ENCODE measurements at places on chromosomes 12 and 14. TPM values are rescaled to one million over a fixed set of nuclear protein-coding genes. Genes with fewer than 3 reads are reported as not detected.

DNA sequence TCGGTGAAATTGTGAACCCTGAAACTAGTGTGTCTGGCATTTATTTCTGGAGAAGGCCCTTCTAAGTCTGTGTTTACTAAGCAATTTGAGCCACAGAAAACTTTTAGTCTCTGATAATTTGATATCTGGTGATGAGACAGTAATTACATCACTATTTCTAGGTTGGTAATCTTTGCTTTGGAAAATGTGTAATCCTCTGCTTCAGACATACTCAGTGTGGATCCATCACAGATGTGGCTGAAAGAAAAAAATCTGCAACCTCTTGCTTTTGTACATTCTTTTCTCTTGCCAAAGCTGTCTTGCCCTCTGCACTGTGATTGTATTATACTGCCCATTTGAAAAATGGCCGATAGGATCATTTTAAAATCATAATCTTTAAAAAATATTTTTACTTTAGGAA is 78.1 kb downstream of the PELI2 start:
- DNase-seq: no peak

DNA sequence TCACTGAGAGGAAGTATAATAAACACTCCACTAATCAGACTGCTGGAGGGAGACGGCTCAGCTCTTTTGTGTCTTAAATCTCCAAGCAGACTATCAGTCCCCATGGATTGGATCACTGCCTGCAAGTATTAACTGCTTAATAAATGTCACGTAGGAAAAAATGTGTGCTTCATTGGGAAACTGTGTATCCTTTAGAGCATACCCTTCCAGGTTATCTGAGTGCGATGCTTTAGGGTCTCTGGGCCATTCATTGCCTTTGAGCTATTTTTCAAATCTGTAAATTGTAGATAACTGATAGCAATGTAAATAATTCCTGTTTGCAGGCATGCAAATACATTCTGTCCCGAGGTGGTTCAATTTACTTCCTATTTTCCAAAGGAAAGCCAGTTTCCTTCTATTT is 45.0 kb upstream of the VASH1 start:
- no peak for DNase-seq

Gene RNU4-1
- 3,560 TPM for total RNA-seq

GRCh38 chr14:70770490-70770889 is 38.8 kb downstream of the MAP3K9 start:
- DNase-seq: no peak

Gene CPNE6
- total RNA-seq: 1.4 TPM

GRCh38 chr12:54053751-54054741 is at the start of gene HOXC4:
Gene HOXC4, plus strand, starts transcription at chr12:54053835. Its CDS starts 88 bp downstream, at chr12:54053923.
- no peak for DNase-seq

DNA sequence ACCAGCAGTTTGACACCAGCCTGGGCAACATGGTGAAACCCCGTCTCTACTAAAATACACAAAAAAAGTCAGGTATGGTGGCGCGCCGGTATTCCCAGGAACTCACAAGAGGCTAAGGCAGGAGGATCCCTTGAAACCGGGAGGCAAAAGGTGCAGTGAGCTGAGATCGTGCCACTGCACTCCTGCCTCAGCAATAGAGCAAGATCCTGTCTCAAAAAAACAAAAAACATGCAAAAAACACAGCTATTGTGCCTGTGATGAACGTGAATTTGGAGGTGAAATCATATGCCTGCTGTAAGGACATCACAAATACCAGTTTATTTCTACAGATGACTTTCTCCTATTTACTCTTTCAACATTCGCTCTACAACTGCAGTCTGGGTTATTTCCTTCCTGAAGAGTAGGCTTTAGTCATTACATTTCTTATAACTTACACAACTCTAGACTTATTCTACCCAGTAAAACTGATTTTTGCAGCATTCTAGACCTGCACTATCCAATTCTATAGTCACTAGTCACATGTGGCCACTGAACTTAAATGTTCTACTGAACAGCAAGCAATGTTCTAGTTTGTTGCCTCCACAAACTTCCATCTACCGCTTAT is 48.3 kb downstream of the HNRNPC start:
- DNase-seq: no peak

DNA sequence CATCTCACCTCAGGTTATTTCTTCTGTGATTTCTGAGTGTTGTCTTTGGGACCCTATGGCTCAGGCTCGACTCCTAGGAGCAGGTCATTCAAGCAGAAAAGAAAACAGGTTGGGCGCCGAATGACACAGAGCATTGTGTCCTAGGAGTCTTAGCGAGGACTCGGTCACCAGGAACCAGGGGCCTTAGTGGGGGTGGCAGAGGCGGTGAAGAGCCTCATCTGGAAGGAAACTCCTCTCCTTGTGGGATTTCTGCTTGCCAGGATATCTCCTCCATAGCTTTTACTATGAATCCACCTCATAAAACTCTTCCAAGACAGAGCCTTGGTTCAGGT is 630 bp downstream of the PLEKHH1 start:
- no peak for DNase-seq

- no peak for DNase-seq
These were observed 310.1 kb downstream of the SYT1 start for GRCh38 chr12:79174626-79175025.

DNA sequence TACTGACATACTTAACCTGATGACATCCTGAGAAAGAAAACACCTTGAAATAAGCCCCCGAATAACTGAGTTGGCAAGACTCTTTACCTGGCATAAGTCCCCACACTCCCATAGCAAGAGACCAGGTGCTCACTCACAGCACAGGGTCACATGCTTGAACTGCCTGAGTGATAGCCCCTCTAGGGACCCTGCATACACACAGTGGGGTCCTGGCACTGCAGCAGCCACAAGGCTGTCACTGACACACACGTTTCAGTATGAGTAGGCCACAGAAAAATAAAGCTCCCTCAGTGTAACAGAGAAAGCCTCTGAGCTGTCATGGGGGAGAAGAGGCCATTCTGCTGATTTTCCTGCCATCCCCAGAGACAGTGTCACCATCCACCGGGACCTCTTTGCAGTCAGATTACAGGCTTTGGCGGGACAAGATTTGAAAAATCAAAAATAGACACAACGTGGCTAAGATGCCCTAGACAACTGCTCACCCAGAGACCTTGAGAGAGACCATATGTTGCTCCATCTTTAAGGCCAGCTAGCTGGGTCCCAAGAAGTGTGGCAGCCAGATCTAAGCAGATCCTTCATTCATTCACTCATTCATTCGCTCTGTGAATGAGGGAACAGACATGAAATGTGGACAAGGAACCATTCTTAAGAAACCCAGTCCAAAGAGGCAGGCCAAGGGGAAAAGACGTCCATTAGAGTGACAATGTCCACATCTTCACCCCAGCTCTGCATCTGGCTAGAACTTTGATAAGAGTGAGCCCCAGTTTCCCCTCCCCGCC is 1.6 kb downstream of the SCARB1 start:
- DNase-seq: no peak

GRCh38 chr12:27965966-27966365 is 6.6 kb downstream of the PTHLH start:
- DNase-seq: no peak

Gene GLIPR1
- total RNA-seq: 7.8 TPM

- no peak for DNase-seq
These were observed 284.7 kb downstream of the DUSP6 start for GRCh38 chr12:89067421-89068187.

GRCh38 chr14:96091149-96091693 is 52.1 kb downstream of the C14orf132 start:
- DNase-seq: no peak

DNA sequence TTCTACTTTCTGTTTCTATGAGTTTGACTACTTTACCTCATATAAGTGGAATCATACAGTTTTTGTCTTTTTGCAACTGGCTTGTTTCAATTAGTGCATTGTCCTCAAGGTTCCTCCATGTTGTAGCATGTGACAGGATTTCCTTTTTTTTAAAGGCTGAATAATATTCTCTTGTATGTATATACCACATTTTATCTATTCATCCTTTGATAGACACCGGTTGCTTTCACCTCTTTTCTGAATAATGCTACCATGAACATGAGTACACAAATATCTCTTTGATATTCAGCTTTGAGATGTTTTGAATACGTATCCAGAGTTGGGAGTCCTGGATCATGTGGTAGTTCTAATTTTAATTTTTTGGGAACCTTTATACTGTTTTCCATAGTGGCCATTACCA is 65.4 kb downstream of the SPATS2 start:
- no peak for DNase-seq

Gene TRIM9
- 1.5 TPM for total RNA-seq

DNA sequence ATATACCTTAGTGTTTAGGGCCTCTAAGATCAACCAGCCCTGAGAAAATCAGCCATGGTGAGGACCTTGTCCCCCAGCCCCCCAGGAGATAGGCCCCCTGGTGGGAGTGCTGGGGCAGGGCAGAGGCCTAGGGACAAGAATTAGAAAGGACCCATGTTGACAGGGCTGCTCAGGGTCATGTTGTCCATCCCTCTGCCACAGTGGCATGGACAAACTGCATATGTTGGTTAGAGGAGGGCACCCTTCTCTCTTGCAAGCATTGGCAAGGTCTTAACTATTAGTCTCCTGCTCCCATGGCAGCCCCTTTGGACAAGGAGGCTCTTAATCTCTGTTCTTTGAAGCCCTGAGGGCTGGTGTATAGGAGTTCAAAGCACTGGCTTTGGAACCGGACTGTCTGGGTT is 755 bp upstream of the PTPN6 start:
- peak; percentile 58 for DNase-seq

- peak; percentile 47 for DNase-seq
These were observed 327.3 kb downstream of the ADGRD1 start for GRCh38 chr12:131281016-131281415.

DNA sequence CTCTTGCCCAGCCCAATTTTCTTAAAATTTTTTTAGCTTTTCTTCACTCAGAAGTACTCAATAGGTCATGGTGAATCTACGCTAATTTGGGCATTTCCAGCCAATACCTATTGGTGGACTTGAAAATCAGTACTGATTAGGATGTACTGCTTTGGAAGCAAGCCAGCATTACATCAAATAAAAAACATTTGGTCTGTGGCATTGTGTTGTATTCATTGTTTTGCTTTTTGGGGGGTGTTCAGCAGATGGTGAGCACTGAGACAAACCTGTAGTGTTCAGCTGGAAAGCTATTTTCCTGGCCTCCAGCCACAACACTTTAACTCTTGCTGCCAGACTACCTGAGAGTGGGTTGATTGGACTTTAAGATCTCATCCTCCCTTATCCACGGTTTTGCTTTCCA is 4.0 kb downstream of the MAPKAPK5 start:
- DNase-seq: no peak

DNA sequence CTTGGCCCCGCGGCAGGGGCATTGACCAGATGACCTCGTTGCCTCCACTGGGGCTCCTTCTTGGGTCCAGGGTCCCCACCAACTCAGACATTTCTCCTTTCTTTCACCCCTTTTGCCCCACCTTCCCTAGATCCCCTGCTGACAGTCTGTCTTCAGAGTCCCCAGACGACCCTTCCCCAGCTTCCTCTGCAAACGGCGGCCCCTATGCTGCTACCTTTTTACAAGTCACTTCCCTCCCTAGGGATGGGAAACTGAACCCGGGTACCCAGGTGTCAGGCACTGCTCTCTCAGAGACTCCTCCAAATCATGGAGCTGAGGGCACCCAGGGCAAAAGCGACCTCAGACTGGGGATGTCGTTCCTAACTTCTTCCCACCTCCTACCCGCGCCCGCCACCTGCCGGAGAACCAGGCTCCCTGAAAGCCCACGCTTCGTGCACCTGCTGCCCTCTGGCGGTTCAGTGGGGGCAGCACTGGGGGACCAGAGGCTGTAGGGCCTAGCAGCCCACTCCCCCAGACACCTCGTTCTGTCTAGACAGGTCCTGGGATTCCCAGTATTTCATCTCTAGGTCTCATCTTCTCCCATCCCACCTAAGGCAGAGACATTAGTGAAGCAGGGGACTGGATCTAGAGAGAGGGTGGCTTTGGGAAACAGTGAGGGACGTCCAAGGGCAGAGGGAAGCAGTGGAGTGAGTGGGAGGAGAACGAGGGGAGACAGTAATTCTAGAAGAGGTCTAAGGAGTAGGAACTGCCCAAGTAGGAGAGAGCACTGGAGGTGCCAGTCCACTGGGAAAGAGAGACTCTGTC is 4.9 kb downstream of the ZNF385A start:
- peak; percentile 96 for DNase-seq

Gene FAIM2
- 1.7 TPM for total RNA-seq

Gene E2F7
- total RNA-seq: 0.62 TPM

- no peak for DNase-seq
These were observed 40.0 kb upstream of the TESC start for GRCh38 chr12:117139025-117139717.

DNA sequence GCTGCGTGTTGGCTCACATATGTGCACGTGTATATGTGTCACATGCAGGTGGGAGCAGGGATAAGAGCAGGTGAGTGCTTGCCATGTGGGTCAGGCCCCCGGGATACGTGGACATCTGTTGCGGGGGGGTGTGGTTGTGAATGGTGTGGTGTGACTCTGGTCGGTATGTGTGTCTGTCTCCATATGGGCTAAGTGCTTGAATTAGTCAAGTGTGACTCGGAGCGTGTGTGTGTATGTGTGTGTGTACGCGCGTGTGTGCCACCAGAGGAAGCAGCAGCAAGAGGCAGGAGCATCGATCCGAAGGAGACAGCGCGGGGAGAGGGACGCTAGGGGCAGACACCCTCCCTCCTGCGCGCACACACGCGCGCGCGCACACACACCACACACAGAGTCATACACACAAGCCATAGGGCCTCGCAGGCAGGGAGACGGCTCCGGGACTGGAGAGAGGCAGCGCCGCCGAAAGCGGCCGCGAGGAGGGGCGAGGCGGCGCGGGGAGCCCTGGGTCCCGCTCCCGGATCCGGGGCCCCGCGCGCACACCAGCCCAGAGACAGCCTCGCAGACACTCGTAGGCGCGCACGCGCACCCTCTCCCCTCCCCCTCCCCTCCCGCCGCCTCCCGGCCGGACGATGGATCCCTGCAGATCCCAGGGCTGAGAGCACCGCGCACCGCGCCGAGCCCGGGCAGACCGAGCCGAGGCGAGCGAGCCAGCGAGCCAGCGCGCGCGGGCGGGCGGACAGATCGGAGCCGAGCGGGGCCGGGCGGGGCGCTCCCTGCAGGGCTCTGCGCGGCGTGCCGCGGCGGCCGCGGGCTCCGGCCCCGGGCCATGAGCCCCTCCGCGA is at the start of gene ASIC1:
Gene ASIC1, plus strand, starts transcription at position 597 of the 842 bp plus-strand sequence. CDS start 1,171 bp downstream, outside the sequence.
- DNase-seq: no peak

DNA sequence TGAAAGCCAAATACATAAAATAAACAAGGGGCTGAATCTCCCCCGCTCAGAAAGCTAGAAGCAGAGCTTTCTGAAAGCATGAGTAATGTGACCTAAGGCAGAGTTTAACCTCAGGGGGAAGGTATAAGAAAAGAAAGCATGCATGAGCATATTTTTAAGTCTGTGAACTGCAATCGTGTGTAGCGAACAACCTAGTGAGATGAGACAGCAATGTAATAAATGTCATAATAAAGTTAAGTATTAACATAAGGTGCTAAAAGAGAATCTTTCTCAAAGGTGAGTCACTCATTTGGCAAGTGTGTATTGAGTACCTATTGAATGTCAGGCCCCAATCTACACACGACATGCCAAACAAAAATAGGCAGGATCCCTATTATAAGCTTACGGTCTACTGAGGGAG is 14.2 kb upstream of the WDR20 start:
- DNase-seq: no peak

GRCh38 chr12:33476058-33476457 is 36.4 kb upstream of the SYT10 start:
- DNase-seq: no peak

Gene SLC6A15
- not detected for total RNA-seq
